IMR-90 (cell line): ENCODE measurements at places on chromosomes 3 and 15. TPM values are rescaled to one million over a fixed set of nuclear protein-coding genes. Genes with fewer than 3 reads are reported as not detected.

The GATA2 gene
- 2.2 and 2.8 TPM in 2 replicates for total RNA-seq

The COLQ gene
- total RNA-seq = under 0.01 and 0.18 TPM in 2 replicates

The MEIS2 gene
- 50.3 and 71.3 TPM in 2 replicates for total RNA-seq

The SLC2A2 gene
- total RNA-seq = not detected in 2 replicates

The MNS1 gene
- 0.36 and 0.83 TPM in 2 replicates for total RNA-seq

The C3orf49 gene
- total RNA-seq = not detected in 2 replicates

The DUOXA2 gene
- total RNA-seq = not detected in 2 replicates

The SOX14 gene
- not detected in 2 replicates for total RNA-seq

The CYP1A1 gene
- under 0.01 TPM in 2 replicates for total RNA-seq
